Choroid plexus epithelial cell (primary cell): ENCODE measurements at places on chromosomes 7 and 10.

DNA sequence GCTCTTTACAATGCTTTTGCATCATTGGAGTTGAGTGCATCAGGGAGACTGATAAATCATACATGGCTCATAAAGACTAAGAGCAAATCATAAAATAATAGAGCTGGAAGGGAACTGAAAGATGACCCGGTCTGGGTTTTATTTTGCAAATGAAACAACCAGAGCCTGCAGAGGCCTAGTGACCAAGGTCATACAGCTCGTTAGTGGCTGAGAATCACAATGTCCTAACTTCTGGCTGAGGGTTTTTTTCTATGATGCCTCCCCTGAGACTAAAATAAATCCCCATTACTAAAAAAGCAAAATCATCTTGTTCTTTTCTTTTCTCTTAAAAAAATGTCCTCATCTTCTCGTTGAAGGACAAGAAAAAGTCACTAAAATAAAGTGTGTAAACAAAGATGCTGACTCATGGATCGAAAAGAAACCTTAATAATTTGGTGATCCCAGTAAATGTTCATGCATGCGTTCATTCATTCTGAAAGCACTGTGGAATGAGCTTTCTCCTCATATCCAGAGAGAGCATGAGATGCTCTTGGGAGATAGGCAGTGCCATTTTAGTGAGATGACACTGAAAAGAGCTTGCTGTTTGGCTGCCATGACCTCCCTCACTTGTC lies 107.8 kb upstream of the PHYHIPL start:
- no peak for DNase-seq

GRCh38 chr10:87593702-87594101 lies 66.0 kb upstream of the PAPSS2 start:
- DNase-seq: peak; percentile 21

DNA sequence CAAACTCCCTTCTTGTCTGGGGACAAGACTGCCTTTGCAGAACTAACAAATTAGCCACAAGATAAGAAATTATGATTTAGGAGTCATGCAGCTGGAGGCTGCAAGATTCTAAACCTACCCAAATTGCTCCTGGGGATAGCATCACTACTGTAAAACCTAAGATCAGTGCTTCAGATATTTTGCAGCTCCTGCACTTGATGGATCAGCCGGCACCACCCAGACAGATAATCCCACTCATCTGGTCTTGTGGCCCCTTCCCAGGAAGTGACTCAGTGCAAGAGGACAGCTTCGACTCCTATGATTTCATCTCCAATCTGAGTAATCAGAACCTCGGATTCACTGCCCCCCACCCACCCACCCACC lies 181.9 kb downstream of the AKR1D1 start:
- no peak for DNase-seq

DNA sequence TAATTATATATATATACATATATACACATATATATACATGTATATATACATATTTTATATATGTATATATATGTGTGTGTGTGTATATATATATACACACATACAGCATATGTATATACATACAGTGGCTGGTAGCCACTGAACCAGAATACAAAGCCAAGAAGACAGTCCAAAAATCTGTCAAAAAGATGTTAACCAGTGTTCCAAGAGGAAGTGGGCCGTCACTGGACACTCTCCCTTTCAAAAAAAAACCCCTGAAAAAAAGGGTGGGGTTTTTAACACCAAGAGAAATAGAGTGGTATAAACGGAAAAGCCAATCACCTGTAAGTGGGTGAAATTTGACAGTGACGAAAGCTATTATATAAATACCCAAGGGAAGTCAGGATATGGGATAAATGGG lies 31.1 kb upstream of the C1GALT1 start:
- DNase-seq: no peak

- DNase-seq: no peak
Measured at GRCh38 chr10:79079054-79079397, 10.3 kb downstream of the ZMIZ1 start.

- no peak for DNase-seq
Measured at GRCh38 chr7:158467562-158467961, 120.1 kb downstream of the PTPRN2 start.

- no peak for DNase-seq
Measured at GRCh38 chr7:124773938-124774337, 8.3 kb upstream of the GPR37 start.

- DNase-seq: no peak
Measured at GRCh38 chr10:3568392-3568791, 216.6 kb downstream of the KLF6 start.

GRCh38 chr10:54622017-54622416 lies 179.0 kb downstream of the PCDH15 start:
- DNase-seq: no peak

- peak; percentile 23 for DNase-seq
Measured at GRCh38 chr7:71612911-71613310, 481.0 kb downstream of the GALNT17 start.

GRCh38 chr7:134086998-134087735 lies 40.0 kb upstream of the LRGUK start:
- DNase-seq: no peak

DNA sequence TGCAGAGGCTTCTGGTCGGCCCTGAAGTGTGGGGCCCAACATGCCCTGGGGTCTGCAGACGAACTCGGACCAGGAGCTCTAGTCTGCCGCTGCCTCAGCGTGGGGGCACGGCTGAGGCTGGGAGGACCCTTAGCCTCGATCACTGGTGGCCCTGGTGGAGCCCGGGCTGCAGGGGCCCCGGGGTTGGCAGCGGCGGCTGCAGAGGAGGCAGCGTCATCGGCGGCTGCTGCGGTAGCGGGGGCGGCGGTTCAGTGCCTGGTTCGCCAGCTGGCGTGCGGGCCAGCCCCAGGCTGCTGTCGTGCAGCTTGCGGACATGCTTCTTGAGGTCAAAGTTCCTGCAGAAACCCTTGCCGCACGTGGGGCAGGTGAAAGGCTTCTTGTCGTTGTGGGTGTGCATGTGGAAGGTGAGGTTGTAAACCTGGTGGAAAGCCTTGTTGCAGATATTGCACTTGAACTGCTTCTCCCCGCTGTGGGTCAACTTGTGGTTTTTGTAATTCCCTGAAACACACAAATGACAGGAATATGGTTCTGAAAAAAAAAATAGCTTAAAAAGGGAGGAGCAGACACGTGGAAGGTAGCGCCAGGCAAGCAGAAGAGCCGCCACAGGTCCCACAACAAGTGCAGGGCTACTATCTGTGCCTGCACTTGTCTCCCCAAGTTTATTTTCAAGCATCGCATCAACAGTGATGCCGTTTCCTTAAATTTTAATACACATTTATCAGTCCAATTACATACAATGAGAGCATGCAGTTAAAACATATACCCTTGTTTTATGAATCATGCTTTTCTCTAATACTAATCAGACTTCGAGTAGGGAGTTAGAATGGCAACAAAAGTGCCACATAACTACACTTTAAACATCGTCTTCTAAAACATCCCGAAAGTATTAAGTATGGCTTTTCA lies 2.4 kb downstream of the FEZF1 start:
- no peak for DNase-seq

- DNase-seq: no peak
Measured at GRCh38 chr7:111954474-111955381, 251.5 kb downstream of the DOCK4 start.

- no peak for DNase-seq
Measured at GRCh38 chr7:128324368-128324680, 19.4 kb downstream of the RBM28 start.

DNA sequence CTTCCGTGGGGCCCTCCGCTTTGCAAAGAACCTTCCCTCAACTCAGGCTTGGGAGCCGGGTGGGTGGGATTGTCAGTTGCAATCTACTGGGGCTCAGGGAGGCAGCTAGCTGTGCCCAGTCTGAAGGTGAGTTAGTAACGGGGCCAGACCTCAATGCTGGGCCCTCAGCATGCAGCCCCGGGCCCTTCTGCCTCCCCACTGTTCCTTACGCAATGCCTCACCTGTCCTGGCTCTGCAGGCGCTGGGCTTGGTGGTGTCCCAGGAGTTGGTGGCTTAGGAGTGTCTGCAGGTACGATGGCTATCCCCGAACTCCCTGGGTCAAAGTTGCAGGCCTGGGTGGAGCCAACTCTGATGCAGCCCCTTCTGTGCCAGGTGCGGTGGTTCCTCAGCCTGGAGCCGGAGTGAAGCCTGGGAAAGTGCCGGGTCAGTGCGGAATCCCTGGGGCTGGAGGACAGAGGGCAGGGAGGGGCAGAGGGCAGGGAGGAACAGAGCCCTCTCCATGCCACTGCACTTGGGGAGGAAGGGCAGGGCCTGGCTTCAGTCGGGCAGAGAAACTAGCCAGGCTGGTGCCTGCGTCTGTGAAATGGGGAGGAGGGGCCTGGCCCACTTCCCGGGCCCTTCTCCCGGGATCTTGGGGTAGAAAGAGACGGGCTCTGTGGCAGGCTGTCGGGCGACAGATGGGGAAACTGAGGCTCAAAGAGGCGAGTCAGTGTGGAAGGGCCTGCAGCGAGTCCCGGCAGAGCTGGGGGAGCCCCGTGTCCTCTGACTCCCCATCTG lies 15.0 kb downstream of the ELN start:
- no peak for DNase-seq

DNA sequence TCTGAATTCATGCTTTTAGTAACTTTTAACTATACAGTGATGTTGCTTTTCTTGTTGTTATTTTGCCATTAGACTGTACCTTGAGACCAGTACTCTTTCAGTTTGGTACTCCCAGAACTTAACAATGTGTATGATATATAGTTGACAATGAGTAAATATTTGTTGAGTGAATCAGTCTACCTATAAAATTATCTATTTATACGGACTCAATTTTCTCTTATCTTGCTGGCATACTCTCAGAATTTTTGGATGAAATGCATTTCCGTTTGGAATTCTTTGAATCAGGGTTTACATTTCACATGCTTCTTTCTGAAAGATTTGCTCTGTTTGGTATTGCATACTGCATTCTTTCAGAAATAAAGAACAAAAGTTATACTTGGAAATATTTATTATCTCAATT lies 47.8 kb upstream of the LRRC17 start:
- no peak for DNase-seq

DNA sequence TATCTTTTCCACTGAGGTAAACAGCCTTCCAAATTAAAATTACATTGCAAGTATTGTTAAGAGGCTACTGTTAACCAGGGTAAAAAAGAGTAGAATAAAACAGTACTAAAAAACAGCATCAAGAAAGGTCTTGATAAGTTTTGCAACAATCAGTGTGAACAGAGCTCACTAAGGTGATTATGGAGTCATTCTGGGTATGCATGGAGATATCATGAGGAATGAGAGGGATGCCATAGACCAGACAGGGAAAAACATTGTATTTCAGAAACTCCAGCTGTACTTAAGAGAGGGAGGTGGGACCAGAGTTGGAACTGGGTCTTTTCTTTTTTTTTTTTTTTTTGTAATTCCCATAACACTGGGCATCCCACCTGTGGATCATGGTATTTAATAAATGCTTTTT lies 549.6 kb downstream of the INHBA start:
- no peak for DNase-seq

- peak; percentile 97 for DNase-seq
Measured at GRCh38 chr10:122468926-122469781, 7.8 kb downstream of the HTRA1 start.

GRCh38 chr7:53315981-53316380 lies 280.5 kb downstream of the POM121L12 start:
- no peak for DNase-seq

DNA sequence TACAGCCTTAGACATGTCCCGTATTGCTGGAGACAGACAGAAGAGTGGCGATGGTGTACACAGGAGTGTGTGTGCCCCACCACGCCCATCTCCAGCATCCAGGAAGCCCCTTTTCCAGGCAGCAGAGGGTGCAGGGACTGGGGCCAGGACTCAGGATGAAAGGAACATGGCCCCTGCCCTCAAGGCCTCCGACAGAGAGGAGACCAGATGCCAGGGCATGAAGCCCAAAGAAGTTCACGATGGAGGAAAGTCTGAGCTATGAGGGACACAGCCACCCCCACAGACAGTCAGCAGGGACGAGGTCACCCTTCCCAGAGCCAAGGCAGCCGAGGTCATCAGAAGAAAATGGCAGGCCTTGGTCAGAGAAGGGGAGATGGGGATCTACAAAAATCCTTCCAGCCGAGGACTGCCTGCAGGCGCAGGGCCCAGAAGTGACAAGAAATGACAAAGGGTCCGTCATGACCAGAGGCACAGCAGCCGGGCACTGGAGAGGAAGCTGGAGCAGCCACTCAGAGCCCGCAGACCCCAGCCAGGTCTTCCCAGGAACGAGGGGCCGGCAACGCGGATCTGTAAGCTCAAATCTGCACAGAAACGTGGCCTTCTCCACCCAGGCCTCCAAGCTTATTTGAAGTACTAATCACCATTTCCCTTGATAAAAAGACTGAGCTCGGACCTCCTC lies 78.7 kb upstream of the PPP2R2D start:
- DNase-seq: no peak

- no peak for DNase-seq
Measured at GRCh38 chr10:132611986-132612385, 74.4 kb downstream of the INPP5A start.

GRCh38 chr10:78464856-78465267 lies 431.2 kb downstream of the RPS24 start:
- no peak for DNase-seq

GRCh38 chr10:3043512-3044368 lies 23.6 kb upstream of the PFKP start:
- DNase-seq: peak; percentile 87

- no peak for DNase-seq
Measured at GRCh38 chr7:34371922-34372321, 286.1 kb upstream of the NPSR1 start.

- no peak for DNase-seq
Measured at GRCh38 chr7:41030673-41031072, 672.2 kb downstream of the INHBA start.

GRCh38 chr7:27102581-27103442 lies at the start of gene HOXA2:
TSS of gene HOXA2 (minus strand) at chr7:27102683. CDS start at chr7:27102500, 183 bp downstream.
- DNase-seq: no peak

GRCh38 chr10:125201791-125202622 lies 41.6 kb upstream of the CTBP2 start:
- DNase-seq: no peak

DNA sequence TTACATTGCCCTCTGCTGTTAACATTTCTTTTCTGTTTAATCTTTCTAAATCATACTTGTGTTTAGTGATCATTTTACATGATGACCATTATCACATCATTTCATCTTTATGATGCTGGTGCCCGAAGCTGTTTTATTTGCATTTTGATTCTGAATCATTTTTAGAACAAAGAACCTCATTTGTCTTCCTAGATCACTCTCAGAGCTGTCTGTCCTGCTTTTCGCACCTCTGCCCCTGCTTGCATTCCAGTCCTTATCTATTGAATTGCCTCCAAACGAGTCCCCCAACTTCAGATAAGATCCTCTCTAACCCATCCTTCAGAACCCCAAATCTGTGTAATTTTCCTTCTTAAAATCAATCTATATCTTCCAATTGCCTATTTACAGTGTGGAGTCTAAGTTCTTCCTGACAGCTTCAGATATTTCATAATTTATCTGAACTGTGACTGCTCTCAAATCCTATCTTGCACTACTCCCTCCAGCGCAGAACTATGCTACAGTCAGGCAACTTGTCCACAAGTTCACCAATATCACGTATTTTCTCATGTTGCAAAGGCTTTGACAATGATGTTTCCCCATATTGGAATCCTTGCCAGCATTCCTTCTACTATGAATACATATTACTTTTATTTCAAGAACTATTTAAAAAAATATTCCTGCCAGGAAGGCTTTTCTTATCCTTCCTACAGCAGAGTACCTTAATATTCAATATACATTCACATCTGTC lies 346.5 kb upstream of the CACNA2D1 start:
- peak; percentile 61 for DNase-seq

- DNase-seq: no peak
Measured at GRCh38 chr10:125607689-125608290, 75.2 kb downstream of the TEX36 start.
